NCI-H1048 (cell line): ENCODE measurements at places on chromosomes 16 and 17.
A peak's percentile ranks its signal among the peaks of the same experiment; 100 is the strongest.

GRCh38 chr16:21684199-21684598 is 20.4 kb downstream of the OTOA start:
- DNase-seq, result no peak

DNA sequence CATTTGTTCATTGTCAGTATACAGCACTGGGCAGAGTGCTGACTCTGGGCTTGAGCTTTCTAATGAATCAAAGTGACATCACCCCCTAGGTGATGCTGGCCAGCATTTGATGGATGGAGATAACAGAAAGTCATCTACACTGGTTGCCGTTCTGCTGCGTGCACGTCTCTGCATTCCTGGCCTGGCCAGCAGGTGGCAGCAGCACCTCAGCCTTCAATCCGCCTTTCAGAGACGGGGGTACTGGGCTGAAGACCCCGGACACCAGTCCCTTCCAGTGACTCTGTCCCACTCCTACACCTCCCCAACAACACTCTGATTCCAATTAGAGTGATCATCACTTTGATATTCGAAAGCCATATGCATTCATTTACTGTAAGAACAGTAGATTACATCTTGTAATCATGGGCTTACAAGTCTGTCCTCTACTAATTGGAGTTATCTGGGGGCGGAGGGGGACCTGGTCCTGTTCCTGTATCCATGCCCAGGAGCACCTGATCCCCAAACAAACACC is 6.0 kb downstream of the CPSF4L start:
- DNase-seq, result no peak

- peak; percentile 48 for DNase-seq
These were observed 7.5 kb downstream of the EIF1 start for GRCh38 chr17:41695954-41696757.

GRCh38 chr17:15659663-15660062 is 24.4 kb downstream of the TRIM16 start:
- DNase-seq, result no peak

DNA sequence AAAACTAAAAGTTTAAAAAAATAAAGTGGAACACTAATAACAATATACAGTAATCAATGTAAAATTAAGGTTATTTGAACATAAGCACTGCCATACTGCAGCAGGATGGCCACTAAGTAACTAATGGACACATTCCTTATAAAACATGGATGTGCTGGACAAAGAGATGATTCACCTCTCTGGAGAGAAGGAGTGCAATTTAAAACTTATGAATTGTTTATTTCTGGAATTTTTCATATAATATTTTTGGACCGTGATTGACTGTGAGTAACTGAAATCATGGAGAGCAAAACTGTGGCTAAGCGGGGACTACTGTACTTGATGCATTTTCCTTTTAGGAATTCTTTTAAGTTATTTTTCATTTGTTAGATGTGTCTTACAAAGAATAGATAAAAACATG is 21.8 kb downstream of the CBFB start:
- no peak for DNase-seq

DNA sequence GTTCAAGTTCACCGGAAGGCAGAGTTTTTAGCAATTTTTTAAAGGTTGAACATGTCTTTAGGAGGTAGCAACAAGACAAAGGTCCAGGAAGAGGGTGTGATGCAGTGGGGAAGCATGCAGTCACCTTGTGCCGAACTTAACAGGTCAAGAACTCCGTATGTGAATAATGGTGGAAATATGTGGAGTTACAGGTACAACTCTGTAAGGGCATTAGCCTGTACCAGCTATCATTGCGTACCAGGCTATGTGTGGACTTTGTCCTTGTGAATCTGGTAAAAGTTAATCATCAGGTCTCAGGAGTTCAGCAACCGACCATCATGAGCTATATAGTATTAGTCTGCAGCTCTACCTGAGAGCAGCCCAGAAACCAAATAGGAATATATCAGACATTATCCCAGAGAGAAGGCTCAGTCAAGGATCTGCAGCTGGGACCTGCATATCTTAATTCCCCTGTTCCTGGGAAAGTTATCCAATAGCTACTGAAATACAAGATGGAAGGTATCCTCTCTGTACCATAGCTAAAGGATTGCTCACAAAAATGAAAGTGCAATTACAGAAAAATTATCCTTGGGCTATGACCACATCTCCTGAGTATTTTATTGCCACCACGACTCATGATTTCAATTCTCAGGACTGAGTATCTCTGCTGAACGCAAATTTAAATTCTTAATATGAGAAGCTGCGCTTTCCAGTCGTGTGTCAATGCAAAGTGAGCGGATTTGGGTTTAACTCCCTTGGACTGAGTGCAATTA is 469.3 kb downstream of the CDH13 start:
- DNase-seq, result no peak

DNA sequence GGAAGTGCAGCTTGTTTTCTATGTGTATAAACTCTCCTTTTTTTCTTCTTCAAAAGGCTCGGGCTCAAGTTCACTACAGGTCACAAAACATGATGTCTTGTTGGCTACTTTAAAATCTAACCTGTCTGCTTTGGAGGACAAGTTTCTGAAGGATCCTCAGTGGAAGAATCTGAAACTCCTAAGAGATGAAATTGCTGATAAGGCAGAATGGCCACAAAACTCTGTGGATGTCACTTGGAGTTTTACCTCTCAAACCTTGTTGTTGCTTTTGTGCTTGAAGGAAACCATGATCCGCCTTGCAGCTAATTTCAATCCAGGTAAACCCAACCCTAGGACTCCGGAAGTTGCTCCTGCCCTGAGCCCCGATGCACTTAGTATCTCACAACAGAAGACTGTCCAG is 16.5 kb downstream of the TANGO6 start:
- no peak for DNase-seq

DNA sequence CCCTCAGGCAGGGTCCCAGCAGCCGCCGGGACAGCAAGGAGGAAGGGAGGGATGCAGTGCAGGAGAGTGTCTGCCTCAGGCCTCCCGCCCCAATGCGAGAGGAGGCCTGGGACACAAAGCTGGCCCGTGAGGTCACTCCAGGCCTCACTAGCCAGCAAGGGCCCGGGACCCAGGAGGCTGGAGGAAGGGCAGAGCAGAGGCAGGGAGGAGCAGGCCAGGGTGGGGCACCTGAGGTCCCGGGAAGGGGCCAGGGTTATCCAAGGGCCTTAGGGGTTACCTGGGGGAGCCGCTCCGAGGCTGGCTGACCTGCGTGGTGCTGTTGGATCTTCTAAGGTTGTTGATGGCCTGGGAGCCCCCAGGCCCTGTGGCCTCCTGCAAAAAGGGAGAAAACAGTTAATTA is 14.1 kb downstream of the CEP131 start:
- DNase-seq, result no peak

GRCh38 chr16:57798267-57798810 is 4.0 kb downstream of the KIFC3 start:
- no peak for DNase-seq

GRCh38 chr17:39903158-39903884 is 15.1 kb downstream of the GSDMB start:
- no peak for DNase-seq

DNA sequence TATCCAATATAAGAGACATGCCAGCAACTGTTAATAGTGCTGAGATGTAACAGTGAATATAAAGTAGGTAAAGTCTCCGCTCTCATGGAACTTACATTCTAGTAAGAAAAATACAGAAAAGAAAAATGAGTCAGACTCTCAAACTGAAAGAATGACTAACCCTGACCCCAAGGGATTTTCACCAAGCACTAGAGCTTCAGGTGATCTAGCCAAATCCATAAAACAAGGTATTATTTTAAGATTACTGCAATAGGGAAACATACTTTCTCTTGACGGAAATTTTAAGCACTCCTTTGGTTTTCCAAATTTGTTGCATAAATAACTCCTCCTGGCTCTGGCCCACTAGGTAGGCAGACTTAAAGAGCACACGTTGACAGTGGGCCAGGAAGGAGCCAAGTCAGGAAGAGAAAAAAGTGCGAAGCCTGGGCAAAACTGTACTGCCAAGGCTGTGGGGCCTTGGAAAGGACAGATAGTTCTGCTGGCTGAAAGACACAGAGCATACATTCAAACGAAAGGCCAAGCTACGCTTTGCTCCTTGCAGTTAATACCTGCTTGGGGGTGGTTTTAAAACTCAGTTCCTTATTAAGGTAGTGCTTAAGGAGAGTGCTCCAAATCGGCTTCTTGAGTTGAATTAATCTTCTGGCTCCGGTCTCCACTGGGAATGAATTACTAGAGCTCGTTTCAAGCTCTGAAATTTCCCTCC is 1.4 kb downstream of the GOT2 start:
- no peak for DNase-seq

GRCh38 chr16:88005181-88005581 is 53.9 kb downstream of the BANP start:
- no peak for DNase-seq

GRCh38 chr16:71781741-71782140 is 26.9 kb downstream of the AP1G1 start:
- no peak for DNase-seq

GRCh38 chr16:50021544-50021943 is 3.5 kb upstream of the CNEP1R1 start:
- DNase-seq, result no peak

GRCh38 chr17:75105126-75106080 is 4.4 kb upstream of the ARMC7 start:
- no peak for DNase-seq

- DNase-seq, result no peak
These were observed 66.3 kb upstream of the METRNL start for GRCh38 chr17:83012868-83013778.

DNA sequence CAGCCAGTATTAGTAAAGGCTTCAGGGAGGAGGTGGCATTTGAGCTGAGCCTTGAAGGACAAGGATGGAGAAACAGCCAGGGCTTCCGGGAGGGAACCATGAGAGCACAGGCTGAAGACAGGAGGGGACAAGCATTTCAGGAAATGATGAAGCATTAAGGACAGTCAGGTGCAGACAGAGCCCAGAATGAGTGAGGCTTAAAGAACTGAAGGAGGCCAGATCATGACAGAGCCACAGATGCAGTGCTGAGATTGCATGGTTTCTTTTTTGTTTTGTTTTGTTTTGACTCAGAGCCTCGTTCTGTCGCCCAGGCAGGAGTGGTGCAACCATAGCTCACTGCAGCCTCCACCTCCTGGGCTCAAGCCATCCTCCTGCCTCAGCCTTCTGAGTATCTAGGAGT is 211.5 kb downstream of the SOX9 start:
- DNase-seq, result no peak

- no peak for DNase-seq
These were observed 6.4 kb downstream of the FA2H start for GRCh38 chr16:74768239-74768638.

- DNase-seq, result no peak
These were observed 15.0 kb upstream of the SLC38A10 start for GRCh38 chr17:81309859-81310839.

DNA sequence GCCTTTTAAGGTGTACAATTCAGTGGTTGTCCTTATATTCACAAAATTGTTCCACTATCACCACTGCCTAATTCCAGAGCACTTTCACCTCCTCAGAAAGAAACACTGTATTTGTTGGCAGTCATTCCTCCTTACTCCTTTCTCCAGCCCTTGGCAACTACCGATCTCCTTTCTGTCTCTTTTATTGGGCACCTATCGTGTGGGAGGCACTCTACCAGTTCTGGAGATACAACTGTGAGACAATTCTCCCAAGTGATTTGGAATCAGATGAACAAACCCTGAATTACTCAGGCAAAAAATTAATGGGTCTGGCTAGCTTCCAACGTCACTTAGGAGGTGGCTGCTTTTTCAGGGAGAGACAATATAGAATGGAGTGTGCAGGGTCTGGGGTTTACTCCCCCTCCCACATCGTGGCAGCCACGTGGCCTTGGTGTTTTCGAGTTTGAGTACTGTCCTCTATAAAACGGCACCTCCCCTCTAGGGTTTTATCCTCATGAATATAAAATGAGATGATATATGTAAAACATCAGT is 63.9 kb downstream of the SHISA9 start:
- DNase-seq, result no peak
